Cerebellar nuclear complex (tissue), 1 donor: ENCODE measurements at places on chromosomes 1 and 21.

GRCh38 chr1:167488786-167489185 is 29.5 kb downstream of the CD247 start:
- no peak for DNase-seq

- DNase-seq = no peak
Observed at GRCh38 chr21:27725916-27726315, 759.0 kb upstream of the ADAMTS5 start.

DNA sequence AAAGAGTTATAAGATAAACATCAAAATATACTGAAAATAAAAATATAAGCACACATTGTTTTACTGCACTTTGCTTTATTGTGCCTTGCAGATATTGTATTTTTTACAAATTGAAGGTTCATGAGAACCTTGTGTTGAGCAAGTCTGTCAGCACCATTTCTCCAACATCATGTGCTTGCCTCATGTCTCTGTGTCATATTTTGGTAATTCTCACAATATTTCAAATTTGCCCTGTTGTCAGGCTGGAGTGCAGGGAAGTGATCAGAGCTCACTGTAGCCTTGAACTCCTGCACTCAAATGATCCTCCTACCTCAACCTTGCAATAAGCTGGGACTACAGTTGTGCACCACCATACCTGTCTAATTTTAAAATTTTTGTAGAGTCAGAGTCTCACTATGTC is 21.3 kb upstream of the CNIH3 start:
- DNase-seq = no peak

- no peak for DNase-seq
Observed at GRCh38 chr1:40383488-40384412, 10.2 kb downstream of the SMAP2 start.

DNA sequence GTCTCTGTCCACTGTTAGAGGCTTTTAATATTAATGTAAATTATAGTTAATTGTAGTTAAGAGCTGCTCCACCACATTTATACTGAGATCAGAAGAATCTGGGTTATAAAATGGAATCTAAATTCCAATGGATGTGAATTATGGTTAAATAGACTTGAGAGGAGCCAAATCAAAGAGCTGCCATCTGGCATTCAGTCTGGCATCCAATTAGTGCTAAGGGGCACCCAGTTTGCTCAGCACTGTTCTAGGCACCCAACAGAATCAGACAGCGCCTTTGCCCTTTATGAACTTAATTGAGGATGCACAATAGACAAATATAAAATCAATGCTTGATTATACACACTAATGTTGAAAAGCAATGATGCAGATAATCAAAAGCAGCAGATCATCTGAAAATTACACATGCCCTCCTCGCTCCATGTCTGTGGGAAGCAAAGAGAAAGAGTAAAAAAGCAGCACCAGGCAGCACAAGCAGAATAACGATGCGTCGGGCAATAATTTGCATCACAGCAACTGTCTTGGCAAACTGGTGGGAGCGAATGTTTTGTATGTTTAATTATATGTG is 310.1 kb downstream of the BRINP2 start:
- no peak for DNase-seq

GRCh38 chr21:29429218-29429617 is 130.5 kb downstream of the BACH1 start:
- DNase-seq = no peak
